Urothelium cell line (cell line): ENCODE measurements at places on chromosomes 11 and 22.

GRCh38 chr22:20422271-20423007 is 15.2 kb downstream of the SCARF2 start:
- no peak for DNase-seq

- no peak for DNase-seq
These were observed 55.7 kb downstream of the PHF21B start for GRCh38 chr22:44954149-44954548.

GRCh38 chr11:33514079-33514925 is 186.3 kb downstream of the C11orf91 start:
- DNase-seq, result no peak

GRCh38 chr11:134453441-134453840 is 41.4 kb upstream of the B3GAT1 start:
- DNase-seq, result no peak

- DNase-seq, result no peak
These were observed 5.6 kb downstream of the ARHGEF17 start for GRCh38 chr11:73313652-73314051.

- DNase-seq, result peak; percentile 63
These were observed 712 bp downstream of the CERK start for GRCh38 chr22:46737105-46737975.

DNA sequence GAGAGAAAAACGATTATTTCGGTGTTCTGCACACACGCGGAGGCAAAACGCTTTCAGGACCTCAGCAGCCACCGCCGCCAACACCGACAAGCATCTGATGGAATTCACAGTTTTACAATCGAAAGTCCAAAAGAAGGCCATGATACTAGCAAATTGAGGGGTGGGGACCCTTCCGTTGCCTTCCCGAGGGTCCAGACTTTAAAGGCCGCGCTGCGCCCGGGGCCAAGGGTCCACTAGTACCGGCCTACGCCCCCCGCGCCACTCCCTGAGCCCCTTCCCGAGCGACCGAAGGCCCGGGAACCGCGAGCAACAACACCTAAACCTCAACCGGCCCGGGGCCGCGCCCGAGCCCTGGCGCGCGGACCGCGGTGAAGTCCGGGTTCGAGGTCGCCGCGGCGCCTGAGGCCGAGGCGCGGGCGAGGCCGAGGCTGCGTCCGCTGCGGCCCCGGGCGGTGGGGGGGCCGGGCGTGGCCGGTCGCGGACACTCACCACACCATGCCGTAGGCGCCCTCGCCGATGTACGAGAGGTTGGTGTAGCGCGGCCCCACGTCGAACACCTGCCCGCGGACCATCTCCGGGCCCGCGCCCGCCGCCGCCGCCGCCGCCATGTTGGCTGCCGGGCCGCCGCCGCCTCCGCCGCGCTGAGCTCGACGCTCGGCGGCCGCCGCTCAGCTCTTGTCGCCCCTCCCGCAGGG is 465 bp downstream of the MAPK1 start:
- peak; percentile 37 for DNase-seq

- DNase-seq, result no peak
These were observed 14.7 kb upstream of the GNAZ start for GRCh38 chr22:23055449-23056179.

DNA sequence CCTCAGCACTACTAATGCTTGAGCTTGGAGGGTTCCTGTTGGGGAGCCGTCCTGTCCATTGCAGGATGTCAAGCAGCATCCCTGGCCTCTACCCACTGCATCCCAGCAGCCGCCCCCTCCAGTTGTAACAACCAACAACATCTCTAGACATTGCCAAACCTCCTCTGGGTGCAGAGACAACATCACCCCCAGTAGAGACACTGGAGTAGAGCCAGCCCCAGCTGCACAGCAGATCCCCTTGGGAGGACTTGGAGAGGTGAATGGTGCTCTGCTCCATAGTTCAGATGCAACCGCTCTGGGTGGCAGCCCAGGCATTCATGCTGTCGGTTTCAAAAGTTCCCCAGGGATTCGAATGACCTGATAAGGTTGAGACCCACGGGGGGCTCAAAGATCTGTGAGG is 259.0 kb downstream of the MN1 start:
- no peak for DNase-seq

- no peak for DNase-seq
These were observed 222.5 kb upstream of the KIRREL3 start for GRCh38 chr11:127223026-127223425.

DNA sequence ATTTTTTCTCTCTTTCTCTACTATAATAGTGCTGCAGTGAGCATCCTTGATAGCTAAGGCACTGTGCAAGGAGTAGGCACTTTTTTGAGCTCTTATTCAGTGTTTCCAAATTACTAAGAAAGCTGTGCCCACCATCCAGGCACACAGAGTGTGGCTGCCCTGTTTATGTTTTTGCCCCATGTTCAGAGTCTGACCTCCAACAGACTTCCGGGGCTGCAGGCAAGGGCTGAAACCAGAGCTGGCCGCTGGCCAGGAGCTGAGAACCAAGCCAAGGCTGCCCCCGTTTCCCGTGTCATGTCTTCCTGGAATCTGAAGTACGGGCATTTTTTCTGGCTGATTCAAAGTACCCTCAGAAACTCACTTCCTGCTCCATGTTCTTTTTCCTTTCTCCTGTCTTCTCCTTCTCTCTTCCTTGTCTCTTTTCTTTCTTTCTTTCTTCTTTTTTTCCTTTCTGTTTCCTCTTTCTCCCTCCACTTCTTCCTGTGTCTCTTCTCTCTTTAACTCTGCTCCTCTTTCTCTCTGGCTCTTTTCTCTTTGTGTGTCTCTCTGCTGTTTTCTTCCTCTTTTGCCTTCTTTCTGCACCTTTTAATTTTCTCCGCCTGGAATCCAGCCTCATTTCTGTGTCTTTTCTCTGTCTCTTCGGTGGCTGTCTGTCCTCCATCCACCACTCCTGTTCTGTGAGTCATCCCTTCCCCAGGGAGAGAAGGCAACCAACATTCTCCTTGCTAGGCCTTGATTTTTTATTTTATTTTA is 17.0 kb upstream of the KCTD14 start:
- DNase-seq, result peak; percentile 88

DNA sequence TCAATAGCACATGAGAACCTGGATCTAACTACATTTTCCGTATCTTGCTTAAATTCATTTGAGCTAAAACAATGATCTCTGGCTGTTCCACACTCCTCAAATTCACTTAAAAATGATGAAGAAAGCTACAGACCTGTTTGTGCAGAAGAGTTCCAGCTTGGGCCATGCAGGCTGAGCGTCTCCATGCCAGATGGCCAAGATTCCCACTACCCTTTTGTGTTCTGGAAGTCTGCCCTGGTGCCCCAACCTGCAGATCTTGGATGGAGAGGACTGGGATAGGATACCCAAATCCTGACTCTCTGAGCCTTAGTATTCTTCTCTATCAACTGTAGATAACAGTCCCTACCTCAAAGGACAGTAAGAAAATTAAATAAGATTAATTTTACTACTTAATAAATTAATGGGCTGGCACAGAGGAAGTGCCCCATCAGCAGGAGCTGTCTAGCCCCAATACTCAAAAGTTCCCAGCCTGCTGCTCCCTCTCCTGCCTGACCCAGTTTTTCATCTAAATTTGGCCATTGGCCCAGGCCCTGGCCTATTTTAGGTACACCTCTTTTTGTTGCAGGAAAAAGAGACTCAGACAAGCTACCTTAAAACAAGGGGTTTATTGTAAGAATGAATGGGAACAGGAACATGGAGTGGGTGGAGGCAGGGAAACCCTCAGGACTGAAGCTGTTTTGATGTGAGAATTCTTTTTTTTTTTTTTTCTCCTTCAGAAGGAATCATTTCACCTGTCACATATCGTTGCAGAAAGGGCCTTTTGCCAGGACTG is 81.4 kb upstream of the GRK3 start:
- no peak for DNase-seq

- DNase-seq, result no peak
These were observed 8.8 kb upstream of the LGALS2 start for GRCh38 chr22:37588546-37589215.

GRCh38 chr11:15779518-15779917 is 576.8 kb downstream of the SOX6 start:
- no peak for DNase-seq

DNA sequence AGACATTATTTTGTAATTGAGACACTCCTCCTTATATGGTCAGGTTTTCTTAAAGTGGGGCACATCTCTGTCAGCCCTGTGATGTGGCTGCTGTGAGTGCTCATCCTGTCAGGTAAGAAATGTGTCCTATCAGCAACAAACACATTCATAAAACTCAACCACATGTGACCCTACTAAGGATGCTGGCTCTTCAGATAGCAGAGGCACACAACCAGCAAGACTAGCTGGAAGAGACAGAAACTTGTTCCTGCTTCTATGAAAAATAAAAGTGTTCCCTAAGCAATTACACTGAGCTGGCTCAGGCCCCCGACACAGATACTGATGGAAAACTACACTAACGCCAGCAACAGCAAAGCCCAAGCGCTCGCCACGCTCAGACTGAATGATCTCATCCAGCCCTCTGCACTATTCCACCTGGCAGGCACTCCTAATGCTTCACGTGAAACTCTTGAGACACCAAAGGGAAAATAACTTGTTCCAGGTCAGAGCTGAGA is 49.8 kb upstream of the CYP2D6 start:
- no peak for DNase-seq

DNA sequence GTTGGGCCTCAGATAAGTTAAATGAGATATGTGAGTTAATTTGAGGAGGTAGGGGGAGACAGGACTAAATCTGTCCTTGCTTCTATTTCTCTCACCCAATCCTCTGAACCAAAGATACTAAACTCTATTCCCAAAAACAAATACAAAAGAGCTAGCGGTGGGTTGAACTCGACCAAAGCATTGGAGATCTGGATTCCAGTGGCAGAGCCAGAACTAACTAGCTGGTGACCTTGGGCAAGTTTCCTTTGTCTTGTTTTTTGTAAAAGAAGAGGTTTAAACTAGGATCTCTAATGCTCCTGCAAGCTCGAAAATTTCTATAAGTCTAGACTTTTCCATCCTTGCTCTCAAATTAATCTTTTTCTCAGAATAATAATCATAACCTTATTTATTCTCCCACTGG is 1.5 kb downstream of the ME3 start:
- no peak for DNase-seq
